ENCODE measurements at places on chromosomes 2 and 18.

- DNase-seq: no peak
Observed at GRCh38 chr2:240298803-240299709, 136.4 kb upstream of the GPC1 start.

- no peak for DNase-seq
Observed at GRCh38 chr2:145625111-145625510, 1105.2 kb upstream of the ZEB2 start.

DNA sequence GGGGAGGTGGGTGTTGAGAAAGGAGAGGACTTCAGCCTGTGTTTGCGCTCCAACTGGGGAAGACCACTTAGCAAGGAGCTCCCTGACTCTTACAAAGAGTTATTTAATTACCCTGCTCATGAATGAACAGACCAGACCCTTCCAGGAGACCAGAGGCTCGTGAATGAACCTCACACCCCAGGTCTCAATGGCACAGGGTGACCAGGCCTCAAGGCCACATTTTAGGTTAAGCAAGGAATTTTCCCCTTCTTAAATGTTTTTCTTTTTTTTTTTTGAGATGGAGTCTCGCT, 25.3 kb downstream of the SMAD7 start:
- no peak for DNase-seq

GRCh38 chr2:24050041-24050979, 769 bp downstream of the FKBP1B start:
- DNase-seq: peak; percentile 9
